ENCODE measurements at places on chromosomes 2 and 18.

DNA sequence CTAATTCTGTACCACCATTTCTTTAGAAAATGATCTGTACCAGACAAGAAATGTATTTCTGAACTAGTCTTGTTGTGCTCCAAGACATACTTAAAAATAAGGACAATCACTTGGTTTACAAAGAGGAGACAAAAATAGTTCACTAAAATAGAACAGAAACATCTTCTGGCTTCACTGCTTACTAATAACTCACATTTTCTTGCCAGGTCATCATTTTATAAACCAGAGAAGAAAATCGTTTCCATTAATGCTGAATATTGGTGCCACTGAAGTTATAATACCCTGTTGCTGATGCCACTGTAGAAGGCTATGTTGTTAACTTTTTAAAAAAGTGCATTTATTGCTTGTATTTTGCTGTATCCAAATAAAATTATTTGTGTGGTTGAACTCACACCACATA, 94.8 kb upstream of the ZNF236 start:
- DNase-seq: no peak

DNA sequence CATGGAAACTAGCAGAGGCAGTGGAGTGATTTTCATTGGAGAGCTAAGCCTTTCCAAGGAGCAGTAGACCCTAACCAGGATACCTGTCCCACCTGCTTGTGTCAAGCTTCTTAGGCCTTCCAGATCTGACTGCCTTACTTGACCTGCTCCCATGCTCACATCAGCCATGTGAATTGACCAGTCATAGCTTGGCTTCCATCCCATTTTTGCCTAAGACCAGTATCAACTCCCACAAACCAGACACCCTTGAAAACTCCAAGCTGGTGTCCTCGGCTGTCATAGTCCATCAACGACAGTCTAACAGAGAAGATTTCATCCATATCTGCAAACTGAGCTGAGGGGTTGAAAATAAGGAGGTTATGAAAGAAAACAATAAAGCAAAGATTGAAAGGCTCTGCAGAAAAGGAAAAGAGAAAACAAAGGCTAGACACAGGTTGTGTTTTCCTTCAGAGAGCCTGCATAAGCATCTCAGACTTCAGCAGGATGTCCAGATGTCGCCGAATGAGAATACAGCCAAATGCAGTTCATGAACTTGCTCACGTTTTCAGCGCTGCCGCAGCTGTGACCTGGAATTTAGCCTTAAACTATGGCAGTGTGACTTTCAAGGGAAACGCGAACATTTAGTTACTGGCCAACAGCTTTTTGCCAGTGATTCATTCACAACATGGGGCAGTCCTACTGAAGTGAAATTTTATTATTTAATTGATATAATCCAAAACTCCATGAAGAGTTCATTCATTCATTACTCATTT, 868.1 kb upstream of the ID2 start:
- DNase-seq: no peak

GRCh38 chr2:172376016-172376415, 51.4 kb upstream of the ITGA6 start:
- DNase-seq: no peak

DNA sequence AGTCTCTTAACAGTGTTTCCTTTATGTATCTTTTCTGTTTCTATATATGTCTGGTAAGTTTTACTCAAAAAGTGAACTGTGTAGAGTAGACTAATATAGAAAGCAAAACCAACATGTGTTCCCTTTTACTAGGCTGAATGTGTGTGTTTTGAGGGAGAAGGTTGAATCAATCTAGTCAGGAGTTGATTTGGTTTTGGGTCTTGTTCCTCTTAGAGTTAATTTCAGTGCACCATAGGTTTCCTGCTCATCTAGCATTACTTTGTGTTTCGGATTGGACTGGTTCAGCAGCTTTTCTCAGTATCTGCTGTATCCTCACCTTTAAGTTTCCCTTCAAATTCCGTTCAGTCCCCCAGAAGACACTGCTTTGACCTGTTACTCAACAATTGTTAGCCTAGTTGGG, 52.0 kb upstream of the TRIM43 start:
- no peak for DNase-seq

DNA sequence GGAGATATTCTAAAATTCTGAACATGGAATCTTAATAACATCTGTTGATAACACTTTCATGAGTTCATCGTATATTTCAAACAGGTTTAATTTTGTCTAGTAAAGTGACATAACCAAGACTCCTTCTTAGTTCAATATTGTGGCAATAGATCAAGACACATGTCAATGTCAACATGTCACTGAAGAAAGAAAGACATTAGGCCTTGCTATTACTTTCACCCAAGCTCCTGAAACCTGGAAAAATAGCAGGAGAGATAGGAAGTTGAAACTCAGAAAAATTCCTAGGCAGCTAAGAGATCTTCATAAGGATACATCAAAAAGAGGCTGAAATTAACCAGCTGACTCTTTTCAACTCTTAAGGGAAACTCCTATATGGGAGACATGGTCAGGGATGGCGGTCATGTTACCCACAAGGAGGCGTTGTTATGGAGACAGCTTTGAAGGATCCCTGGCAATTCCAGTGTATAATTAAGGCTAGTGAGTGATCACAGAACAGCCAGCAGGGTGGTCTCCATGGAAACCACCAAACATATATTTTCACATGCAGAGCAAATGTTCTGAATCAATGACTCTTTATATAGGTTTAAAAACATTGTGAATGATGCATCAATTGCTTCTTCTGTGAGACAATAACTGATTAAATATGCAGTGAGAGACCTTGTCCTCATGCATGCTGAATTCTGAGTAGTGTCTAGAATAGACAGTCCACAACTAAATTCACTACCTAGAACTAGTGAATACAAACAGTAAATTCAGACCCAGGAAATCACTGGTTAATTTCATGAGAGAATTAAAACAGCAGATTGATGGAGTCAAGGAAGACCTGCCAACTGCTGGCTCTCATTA, 115.3 kb upstream of the RIOK3 start:
- DNase-seq: peak; percentile 14

DNA sequence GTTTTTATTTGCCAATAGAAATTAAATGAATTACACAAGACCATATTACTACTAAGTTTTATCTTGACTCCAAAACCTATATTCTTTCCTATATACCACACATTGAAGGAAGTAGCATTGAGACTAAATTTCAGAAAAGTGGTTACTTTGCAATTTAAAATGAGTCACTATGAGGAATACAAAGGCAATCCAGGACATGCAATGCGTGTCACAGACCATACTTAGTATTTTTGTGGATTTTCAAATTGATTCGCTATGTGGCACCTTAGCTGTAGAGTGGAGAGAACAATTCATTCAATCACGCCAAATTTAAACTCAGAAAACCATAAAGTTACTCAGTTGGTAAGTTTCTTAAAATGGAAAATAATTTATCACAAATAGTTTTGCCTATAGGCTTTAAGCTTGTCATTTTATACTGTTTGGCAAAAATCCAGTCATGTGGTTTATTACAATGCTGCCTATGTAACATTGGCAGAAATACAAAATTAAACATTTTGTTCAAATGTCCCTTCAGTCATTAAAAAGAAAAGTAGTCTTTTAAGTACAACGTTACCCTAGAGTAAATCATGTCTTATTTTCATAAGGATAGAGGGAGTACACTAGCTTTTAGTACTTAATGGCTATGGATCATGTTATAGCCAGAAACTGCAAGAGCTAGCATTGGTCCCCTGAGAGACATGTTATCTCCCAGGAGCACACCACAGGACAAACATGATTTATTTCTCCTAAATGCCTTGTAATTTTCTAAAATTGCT, 222.8 kb upstream of the CDH7 start:
- no peak for DNase-seq

- DNase-seq: no peak
Measured at GRCh38 chr2:233928594-233929351, 11.6 kb downstream of the TRPM8 start.

DNA sequence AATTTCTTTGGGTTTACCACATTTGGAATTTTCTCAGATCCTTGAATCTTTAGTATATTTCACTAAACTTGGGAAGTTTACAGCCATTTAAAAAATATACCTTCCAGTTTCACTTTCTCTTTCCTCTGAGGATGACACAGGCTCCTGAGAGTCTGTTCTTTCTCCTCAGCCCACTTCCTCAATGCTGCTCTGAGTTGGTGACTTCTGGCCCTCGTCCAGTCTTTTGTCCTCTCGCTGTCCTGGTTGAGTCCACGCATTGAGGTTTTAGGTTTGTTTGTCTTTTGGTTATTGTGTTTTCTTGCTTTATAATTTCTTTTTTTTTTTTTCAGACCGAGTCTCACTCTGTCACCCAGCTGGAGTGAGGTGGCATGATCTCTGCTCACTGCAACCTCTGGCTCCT, 40.7 kb upstream of the GALR1 start:
- peak; percentile 0 for DNase-seq

DNA sequence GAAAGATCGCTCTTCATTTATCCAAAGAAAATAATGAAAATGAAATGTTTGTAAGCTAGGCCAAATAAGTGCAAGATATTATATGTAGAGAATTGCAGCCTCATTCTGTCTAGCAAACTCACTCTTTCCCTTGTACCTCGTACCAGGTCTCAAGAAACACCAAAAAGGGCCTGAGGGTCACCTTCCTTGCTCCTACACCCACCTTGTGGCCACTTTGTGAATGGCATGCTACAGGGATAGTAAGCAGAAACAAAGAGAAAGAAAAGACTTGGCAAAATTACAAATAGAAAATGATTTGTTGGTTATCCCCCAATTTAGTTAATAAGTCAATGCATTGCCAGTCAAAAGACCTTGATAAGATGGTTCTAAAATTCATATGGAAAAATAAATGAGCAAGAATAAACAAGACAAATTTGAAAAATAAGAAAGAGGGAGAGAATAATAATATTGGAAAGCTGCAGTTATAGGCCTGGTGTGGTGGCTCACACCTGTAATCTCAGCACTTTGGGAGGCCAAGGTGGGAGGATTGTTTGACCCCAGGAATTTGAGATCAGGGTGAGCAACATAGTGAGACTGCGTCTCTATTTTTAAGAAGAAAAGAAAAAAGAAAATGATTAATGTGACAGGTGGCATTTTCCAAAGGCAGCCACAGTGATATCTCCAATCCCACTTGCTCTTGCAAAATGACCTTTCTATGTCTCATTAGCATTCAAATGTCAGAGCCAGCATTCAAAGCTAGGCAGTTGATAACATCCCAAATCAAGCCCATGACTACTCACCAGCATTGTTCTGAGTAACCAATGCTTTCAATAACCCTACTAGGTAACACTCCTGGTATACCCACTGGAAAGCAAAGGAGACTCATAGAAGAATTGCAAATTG, 38.8 kb upstream of the BMP10 start:
- peak; percentile 50 for DNase-seq

GRCh38 chr2:3291113-3291512, 86.5 kb downstream of the EIPR1 start:
- DNase-seq: no peak

DNA sequence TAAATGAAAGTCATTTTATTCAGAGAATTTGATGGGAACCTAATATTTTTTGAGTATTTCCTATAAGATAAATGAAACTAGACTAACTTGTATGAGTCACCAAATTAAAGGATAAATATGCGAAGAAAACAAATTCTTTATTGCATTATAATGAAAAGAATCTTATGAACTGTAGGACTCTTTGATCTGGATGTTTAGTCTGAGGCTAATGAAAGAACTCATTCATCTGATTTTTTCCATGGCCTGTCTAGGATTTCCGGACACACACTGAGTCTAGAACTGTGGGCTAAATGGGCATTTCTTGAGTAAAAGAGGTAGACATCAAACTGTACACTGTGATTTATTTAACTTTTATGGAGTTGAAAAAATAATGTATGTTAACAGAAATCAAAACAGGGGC, 43.0 kb downstream of the ZNF519 start:
- no peak for DNase-seq

- DNase-seq: peak; percentile 80
Measured at GRCh38 chr2:58448065-58448507, 207.0 kb upstream of the FANCL start.

DNA sequence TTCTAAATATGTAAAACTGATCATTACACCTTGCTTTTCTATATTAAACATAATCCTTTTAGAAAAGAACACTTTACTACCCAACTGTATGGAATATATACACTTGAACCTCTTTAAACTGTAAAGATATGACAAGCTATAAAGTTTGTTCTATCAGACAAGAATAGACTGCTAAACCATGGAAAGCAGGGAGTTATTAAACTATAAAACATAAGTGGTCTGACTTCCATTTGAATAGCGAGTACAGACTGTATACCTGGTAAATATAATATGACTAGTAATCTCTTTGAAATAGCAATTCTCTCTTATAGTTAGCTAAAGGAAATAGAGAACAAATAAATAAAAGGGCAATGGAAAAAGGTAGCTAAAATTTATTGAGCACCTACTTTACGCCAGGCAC, 125.7 kb downstream of the PRKRA start:
- no peak for DNase-seq

DNA sequence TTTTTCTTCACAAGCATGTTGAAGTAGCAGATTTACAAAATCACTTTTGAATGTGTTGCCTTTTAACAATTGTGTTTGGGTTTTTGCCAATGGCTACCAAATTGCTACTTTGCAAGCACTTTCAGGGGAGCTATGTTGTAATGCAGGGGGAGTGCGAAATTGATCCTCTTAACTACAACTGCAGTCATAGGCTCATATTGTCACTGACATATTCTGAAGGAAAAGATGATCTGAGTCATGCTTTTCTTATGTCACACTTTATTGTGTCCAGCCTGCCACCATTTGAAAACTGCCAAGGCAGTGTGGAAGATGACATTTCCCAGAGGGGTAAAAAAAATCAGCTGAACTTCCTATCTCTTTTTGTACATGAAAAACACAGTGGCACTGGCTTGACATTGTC, 74.9 kb downstream of the GPD2 start:
- no peak for DNase-seq

- no peak for DNase-seq
Measured at GRCh38 chr2:120133572-120134244, 89.5 kb downstream of the TMEM185B start.

DNA sequence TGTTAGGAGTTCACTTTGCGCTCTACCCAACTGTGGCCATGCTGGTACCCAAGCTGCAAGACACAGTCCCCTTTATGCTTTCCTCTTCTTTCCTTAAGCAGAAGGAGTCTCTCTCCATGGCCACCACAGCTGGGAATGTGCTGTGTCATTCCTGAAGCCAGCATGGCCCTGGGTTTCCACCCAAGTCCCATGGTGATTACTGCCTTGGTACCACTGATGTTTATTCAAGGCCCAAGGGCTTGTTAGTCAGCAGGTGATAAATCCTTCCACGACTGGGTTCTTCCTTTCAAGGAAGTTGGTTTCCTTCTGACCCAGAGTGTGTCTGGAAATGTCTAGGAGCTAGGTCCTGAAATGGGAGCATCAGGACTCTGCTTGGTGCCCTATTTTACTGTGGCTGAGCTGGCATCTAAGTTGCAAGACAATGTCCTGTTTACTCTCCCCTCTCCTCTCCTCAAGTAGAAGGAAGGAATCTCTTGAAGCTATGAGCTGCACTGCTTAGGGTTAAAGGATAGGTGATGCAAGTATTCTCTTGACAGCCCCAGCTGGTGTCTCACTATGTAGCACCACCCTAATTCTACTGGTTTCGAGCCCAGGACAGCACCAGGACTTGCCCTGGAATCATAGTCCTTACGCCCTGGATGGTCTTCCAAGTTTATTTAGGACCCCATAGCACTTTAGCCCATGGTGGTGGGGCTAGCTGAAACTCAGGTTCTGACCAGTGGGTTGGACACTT, 18.7 kb upstream of the NUP35 start:
- peak; percentile 44 for DNase-seq

All from Caki2 (cell line).